CD4-positive, alpha-beta T cell treated with Interleukin-6 for 4 hours (primary cell): ENCODE measurements at places on chromosomes 5 and 9.

GRCh38 chr5:178431782-178432165 lies 158.4 kb downstream of the COL23A1 start:
- no peak for DNase-seq

DNA sequence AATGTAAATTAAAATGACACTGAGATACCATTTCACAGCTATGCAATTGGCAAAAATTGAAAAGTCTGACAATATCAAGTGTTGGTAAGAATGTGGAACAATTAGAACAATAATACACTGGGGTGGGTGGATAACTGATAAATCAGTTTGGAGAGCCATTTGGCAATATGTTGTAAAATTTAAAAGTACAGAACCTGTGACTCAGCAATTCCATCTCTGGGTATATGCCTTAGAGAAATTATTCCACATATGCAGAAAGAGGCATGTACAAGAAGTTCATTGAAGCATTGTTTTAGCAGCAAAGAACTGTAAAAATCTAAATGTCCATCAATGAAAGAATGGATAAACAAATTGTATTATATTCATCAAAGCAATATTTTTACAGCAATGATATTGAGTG lies 89.3 kb upstream of the NR3C1 start:
- no peak for DNase-seq

GRCh38 chr5:98742396-98743073 lies 30.9 kb upstream of the RGMB start:
- no peak for DNase-seq

DNA sequence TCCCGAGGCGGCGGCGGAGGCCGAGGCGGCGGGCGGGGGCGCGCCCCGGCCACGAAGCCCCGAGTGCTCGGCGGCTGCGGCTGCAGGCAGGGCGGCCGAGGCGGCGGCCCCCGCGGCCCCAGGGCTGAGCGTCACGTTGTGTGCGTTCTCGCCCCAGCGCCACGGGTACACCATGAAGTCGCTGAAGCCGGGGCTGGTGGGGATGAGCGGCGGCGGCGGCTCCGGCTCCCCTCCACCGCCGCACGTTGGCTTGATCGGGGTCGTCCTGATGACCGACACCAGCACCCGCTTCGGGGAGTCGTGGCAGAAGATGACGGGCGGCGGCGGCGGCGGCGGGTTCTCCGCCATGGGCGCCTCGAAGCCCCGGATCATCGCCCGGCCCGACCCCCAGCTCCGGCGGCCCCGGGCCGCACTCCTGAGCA lies 498 bp downstream of the ZNF367 start:
- no peak for DNase-seq

GRCh38 chr9:127087836-127088235 lies 34.6 kb downstream of the ANGPTL2 start:
- no peak for DNase-seq

GRCh38 chr5:126847456-126847820 lies 70.5 kb downstream of the LMNB1 start:
- no peak for DNase-seq
